Activated T-helper 9 cell treated with anti-CD3 and anti-CD28 coated beads, Interleukin-2, amount 50 U/mL, for 16 hours (primary cell): ENCODE measurements at places on chromosomes 16 and 17.
A peak's percentile ranks its signal among the peaks of the same experiment; 100 is the strongest.

- DNase-seq, result no peak
Measured at GRCh38 chr17:17088541-17089525, 46.6 kb downstream of the MPRIP start.

GRCh38 chr16:89443727-89444084, 46.7 kb downstream of the ANKRD11 start:
- DNase-seq, result no peak

GRCh38 chr17:16980813-16981731, 9.2 kb upstream of the TNFRSF13B start:
- DNase-seq, result no peak

- no peak for DNase-seq
Measured at GRCh38 chr17:11511696-11512095, 86.6 kb upstream of the DNAH9 start.

- DNase-seq, result no peak
Measured at GRCh38 chr16:2475413-2476344, 752 bp downstream of the TBC1D24 start.

DNA sequence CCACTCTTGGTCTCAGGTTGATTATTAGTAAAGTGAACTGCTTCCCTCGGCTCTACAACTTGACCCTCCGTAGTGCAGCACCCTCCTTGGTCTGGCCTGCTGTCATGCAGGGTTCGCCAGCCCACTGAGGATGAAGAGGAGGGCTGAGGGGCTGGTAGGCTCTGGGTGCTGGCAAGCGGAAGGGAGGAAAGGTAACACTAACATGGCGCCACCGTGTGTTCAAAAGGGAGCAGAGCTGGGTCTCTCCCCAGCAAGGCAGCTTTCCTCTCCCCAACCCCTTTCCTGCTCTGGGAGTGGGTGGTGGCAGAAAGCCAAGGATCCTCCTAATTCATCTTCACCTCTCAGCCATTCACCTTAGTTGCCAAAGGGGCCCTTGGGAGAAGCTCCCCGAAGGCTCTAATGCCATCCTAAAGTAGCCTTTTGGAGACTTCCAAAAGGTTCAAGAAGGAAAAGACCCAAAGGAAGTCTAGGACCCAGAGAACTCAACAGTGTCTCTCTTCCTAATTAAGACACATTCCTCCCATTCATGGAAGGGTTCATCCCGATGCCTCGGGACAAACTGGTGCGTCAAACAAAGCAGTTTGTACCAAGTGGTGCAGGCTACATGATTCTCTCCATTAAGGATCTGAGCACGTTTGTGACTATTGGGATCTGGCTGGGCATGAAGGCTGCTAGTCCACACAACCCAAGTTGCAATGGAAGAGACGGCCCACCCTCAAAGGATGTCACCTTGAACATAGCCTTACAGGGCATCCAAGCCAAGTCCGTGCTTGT, 90.8 kb upstream of the TOB1 start:
- DNase-seq, result peak; percentile 48

DNA sequence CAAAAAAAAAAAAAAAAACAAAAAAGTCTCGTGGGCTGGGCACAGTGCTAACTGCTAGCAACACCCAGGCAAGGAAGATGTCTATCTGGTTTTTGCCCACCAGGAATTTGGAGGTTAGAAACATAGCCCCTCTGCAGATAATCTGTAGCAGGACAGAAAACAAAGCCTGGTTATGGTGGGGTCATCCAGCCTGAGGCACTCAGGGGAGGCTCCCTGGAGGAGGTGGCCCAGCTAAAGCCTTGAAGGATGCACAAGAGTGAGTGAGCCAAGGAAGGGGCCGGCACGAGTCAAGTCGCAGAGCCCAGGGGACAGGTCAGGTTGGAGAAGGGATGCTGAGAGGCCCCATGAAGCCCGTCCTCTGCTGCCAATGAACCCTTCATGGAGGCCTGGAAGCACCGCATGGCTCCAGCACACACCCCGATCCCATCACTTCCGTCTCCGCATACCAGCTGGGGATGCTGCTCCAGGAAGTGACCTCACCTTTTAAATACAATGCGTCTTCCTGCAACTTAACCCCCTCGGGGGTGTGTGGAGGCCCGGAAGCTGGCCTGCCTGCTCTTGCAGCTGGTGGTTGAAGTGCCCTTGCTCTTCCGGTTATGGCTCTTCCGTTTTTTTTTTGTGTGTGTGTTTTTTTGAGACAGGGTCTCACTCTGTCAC, 86.5 kb downstream of the ENGASE start:
- DNase-seq, result no peak

- no peak for DNase-seq
Measured at GRCh38 chr17:55760643-55761355, 9.9 kb downstream of the PCTP start.

- no peak for DNase-seq
Measured at GRCh38 chr17:56737421-56738161, 96.1 kb downstream of the C17orf67 start.

GRCh38 chr16:30846649-30847402, 47.1 kb downstream of the BCL7C start:
- no peak for DNase-seq

GRCh38 chr17:64180089-64181073, 50.4 kb upstream of the ERN1 start:
- DNase-seq, result no peak

DNA sequence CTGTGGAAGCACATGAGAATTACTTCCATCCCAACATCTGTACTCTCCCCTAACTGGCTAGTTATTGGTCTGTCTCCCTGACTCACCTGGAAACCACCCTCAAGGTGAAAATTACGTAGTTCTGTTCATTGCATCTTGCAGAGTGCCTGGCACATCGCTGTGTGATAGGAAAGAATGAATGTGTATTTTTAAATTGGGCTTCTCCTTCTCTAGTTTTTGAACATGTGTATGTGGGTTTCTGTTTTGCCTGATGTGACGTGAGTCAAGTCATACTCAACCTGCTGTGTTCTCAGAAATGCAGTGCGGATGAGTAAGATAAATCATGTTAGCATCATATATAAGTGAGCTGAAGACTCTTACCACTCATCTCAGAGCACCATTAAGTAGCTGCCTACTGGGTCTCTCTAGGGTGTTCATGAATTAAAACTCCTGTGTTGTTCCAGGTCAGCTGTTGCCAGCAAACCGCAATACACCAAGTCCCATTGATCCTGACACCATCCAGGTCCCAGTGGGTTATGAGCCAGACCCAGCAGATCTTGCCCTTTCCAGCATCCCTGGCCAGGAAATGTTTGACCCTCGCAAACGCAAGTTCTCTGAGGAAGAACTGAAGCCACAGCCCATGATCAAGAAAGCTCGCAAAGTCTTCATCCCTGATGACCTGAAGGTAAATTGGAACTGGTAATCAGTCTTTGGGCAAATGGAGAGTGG, 50.2 kb downstream of the HLF start:
- DNase-seq, result no peak

- no peak for DNase-seq
Measured at GRCh38 chr16:60605176-60605575, 1431.1 kb downstream of the CDH8 start.

DNA sequence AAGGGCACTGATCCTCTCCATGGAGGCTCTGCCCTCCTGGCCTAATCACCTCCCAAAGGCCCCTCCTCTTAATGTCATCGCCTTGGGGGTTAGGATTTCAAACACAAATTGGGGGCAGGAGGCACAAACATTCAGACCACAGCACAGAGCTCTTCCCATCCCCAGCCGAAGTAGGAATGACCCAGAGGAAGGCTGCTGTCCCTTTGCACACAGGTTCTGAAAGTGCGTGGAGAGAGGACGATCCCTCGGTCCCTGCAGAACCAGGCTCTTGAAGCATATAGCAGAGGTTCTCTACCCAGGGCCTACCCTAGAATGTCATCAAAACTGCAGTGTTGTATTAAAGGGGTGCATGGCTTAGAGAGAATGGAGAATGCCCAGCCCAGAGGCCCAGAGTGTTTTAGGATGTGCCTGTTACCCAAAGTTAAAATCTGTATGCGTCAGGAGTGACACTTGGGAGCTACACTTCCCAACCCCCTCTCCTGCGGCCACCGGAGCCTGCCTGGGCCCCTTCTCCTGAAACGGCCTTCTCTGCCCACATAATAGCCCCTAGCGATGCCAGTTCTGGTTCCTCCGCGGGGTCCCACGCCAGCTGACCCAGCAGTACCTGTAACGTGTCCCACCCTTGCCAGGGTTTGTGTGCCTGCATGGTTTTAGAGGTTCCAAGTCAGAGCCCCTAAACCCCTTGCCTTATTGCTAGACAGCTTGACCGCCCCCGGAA, 159.5 kb upstream of the CACNG5 start:
- DNase-seq, result no peak

DNA sequence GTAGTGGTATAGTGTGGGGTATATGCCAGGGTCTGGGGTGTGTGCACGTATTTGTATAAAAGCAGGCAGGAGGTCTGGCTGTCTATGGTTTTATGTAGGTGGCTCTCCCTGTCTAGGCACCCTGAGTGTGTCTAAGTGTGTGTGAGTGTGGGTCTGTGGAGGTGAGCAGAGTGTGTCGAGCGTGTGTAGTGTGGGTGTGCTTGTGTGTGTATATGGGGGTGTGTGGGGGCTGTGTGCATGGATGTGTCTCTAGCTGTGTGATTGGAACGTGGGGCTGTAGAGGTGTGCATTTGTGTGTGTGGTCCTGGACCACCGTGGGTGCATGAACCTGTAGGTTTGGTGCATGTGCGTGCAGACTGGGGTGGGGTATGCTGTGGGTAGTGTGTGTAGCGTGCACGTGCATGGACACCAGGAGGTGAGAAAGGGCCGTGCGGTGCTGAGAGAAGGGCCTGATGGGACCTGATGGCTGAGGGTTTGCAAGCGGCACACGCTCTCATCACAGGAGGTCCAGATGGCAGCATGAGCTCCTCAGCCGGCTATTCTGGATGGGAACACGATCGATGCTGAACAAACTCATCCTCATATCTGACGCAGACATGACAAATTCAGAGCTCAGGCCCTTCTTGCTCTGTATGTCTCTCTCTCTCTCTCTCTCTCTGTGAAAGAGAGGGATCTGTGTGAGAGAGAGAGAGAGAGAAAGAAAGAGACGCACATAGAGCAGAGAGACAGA, 27.7 kb downstream of the SPACA3 start:
- DNase-seq, result no peak

GRCh38 chr16:8905795-8906591, 23.8 kb downstream of the LITAFD start:
- no peak for DNase-seq
